Activated T-helper 2 cell treated with anti-CD3 and anti-CD28 coated beads, Interferon-gamma antibody, Interleukin-2, Interleukin-4, amounts not matched to agents 10 μg/mL and 5 μg/mL and 100 μg/mL, durations not matched to agents 14 hours and 24 hours and 36 hours (primary cell): ENCODE measurements at places on chromosomes 13 and 19. TPM values are rescaled to one million over a fixed set of nuclear protein-coding genes. Genes with fewer than 3 reads are reported as not detected.

DNA sequence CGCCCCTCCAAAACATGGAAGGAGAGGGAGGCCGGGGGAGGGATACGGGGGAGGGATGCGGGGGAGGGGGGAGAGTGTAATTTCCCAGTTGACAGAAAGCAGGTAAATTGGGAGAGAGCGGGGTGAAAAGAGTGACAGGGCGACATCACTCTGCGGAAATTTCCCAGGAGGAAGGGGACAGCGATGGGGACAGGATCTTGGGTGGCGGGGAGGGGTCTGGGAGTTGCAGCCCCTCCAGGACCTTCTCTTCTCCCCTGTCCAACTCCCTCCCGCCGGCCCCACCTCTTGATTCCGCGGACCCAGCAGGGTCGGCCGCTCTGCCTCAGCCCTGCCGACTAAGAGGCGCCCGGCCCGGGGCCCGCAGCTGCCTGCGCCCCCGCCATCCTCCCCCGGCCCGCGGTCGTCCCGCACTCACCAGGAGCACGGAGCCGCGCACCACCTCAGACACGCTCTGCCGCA, 108.0 kb upstream of the DOCK9 start:
- no peak for DNase-seq

- DNase-seq: no peak
Measured at GRCh38 chr19:16446724-16447368, 24.9 kb downstream of the EPS15L1 start.

DNA sequence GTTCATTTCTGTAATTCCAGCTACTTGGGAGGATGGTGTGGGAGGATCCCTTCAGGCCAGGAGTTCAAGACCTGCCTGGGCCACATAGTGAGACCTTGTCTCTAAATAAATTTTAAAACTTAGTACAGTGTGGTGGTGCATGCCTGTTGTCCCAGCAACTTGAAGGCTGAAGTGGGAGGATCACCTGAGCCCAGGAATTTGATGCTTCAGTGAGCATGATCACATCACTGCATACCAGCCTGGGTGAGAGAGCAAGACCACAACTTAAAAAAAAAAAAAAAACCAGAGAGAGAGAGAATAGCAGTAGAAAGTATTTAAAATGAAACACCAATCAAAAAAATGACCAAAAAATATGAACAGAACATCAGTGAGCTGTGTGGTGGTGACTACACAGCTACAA, 7.1 kb upstream of the ZNF823 start:
- no peak for DNase-seq

GRCh38 chr13:95540888-95541287, 11.6 kb upstream of the CLDN10 start:
- DNase-seq: no peak

GRCh38 chr19:39112338-39112890, 13.2 kb upstream of the PAK4 start:
- no peak for DNase-seq

DNA sequence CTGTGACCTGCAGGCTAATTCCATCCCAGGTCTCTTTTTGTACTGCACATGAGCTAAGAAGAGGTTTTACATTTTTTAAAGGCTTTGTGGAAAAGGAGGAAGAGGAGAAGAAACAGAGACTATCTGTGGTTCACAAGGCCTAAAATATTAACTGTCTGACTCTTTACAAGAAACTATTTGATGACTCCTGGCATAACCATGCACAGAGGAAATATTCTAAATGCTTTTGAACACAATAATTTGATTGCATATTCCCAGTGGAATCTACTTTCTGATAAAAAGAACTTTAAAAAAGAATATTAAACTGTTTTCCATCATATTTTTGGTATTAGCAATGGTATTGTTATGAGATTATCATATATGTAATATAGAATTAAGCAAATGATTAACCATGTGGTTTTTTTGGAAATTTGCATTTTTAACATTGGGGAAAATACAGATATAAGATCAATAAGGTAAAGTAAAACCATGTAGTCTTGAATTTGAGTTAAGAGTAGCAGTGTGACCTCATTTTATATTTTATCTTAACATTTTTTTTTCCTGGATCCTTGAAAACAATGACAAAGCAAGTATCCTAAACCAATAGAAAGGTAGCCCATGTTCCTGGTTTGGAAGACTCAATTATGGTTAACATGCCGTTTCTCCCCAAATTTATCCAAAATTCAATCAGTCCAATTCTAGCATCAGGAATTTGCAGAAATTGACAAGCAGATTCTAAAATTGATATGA, 251.0 kb downstream of the UQCRFS1 start:
- DNase-seq: no peak

- no peak for DNase-seq
Measured at GRCh38 chr19:8643860-8644653, 13.6 kb downstream of the NFILZ start.

DNA sequence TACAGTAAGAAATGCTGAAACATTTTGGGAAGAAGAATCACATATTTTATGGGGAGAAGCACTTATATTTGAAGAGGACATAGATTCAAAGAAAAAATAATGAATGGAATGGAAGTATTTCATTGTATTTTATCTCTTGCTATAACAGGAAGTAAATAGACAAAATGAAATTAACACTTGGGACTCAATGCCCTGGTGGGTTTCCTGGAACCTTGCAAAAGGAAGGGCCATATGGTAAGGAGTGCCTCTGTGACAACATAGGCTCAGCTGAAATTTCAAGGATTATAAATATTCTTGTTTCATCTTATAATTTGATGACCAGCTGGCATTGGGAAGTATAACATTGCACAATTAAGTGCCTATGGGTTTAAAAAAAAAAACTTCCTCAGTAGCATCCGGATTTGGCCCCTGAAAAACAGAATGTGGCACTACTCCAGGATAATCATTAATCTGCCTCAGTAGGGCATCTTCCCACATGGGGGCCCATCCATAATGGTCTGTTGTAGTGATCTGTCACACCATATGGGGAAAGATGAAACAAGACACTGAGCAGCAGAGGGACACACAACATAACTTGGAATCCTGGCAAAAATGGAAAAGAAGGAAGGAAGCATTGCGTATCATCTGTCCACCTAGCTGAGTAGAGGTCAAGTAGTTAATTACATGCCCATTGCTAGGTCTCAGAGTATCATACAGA, 321.6 kb downstream of the NDFIP2 start:
- no peak for DNase-seq

DNA sequence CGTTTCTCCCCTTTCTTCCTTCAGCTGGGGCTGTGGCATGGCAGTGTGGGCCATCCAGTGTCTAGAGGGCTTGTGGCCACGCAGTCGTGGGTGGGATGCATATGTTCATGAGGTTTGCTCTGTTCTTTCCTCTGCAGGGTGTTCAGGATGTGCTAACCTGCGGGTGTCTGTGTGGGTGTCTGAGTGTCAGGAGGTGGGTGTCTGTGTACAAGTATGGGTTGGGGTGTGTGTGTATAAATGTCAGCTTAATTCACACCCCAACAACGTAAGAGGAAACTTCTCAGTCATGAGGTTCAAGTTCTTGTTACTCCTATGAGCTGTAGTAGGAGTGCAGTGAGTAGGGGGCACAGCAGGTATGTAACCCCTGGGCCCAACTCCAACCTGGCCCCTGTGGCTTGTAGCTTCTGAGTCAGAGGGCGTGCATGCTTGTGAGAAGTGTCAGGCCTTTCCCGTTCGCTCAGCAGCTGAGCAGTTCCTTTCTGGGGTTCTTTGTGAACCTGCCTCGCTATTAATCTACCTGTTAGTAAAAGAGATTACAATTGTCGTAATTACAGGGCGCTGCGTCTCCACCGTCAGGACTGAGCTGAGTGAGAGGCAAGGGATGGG, 49.1 kb downstream of the NFIX start:
- DNase-seq: no peak

GRCh38 chr19:6773323-6773931, 919 bp downstream of the VAV1 start:
- peak; percentile 37 for DNase-seq

GRCh38 chr19:55603581-55604292, 1.7 kb upstream of the ZNF865 start:
- DNase-seq: no peak

DNA sequence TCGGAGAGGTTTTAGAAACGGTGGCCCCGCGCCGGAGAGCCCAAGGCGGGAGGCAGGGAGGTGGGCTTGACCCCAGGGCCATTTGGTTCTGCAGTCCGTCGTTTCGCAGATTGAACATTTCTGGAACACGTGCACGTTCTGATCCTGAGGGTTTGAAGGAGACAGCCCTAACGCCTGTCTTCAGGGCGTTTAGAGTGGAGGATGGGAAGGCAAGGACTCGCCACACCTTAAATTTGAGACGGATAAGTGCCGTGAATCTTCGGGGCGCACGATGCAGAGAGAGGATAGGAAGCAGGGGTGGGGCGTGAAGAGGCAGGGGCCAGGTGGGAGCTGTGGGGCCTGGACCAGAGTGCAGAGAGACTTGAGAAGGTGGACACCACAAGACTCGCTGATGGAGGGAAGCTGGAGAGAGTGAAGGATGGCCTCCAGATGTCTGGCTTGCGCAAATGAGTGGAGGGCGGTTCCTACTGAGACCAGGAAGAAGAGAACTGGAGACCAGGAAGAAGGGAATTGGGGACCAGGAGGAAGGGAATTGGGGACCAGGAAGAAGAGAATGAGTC, 804 bp upstream of the MIER2 start:
- no peak for DNase-seq

DNA sequence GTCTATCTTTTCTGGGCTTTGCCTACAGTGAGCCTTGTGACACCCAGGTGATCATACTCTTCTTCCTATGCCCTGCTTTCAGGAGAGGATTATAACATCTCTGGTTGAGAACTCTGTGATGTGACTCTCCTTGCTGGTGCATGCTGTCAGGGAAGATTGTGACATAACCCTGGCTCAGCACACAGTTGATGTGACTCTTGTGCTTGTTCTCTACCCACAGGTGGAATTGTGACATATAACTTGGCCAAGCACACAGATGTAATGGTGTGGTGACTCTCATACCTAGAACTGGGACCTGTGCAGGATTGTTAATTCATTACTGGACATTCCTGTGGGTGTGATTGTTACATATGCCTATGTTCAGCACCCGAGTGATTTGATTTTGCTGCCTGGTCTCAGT, 21.7 kb upstream of the ZNF254 start:
- DNase-seq: no peak

DNA sequence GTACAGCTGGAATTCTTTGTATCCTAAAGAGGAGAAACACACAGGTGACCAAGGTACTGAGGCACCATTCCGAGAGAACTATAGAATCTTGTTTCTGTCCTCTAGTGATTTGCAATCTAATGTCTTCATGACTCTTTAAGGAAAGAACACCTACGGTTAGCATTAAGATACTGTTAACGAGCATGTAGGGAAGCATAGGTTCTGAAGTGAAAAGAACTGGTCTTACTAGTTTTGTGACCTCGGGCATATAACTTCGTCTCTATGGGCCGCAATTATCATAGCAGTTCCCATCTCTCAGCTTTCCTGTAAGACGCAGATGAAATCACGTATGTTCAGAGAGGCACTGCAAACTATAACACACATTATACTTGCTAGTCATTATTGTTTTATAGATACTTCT, 193.0 kb upstream of the NBEA start:
- DNase-seq: no peak

DNA sequence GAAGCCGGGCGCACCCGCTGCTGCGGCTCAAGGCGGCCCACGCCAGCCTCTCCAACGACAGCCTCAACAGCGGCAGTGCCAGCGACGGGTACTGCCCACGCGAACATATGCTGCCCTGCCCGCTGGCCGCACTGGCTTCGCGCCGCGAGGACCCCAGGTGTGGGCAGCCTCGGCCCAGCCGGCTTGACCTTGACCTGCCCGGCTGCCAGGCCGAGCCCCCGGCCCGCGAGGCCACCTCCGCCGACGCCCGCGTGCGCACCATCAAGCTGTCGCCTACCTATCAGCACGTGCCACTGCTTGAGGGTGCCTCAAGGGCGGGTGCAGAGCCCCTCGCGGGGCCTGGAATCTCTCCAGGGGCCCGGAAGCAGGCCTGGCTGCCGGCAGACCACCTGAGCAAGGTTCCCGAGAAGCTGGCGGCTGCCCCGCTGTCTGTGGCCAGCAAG, 13.0 kb downstream of the C19orf25 start:
- no peak for DNase-seq

DNA sequence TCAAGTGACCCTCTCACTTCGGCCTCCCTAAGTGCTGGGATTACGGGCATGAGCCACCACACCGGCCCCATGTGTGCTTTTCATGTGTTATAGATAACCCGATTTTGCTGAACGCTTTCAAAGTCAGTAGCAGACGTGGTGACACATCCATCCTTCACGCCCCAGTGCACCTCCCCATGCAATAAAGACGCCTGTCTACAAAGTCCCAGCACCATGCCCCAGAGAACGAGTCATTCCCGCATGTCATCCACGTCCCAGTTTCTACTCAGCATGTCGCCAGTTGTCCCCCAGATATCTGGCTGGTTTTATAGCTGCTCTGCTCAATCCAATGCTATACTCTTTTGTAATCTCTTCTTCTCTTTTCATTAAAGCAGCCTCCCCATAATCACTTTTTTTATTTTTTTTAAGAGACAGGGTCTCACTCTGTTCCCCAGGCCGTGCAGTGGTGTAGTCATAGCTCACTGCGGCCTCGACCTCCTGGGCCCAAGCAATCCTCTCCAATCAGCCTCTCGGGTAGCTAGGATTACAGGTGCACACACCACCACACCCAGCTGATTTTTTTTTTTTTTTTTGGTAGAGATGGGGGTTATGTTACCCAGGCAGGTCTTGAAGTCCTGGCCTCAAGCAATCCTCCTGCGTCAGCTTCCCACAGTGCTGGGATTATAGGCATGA, 42.5 kb downstream of the DNM2 start:
- no peak for DNase-seq

- no peak for DNase-seq
Measured at GRCh38 chr19:16084067-16084685, 7.9 kb downstream of the TPM4 start.

- DNase-seq: no peak
Measured at GRCh38 chr19:29515706-29516357, 10.0 kb upstream of the VSTM2B start.

GRCh38 chr13:31160857-31161556, 697 bp downstream of the HSPH1 start:
- DNase-seq: peak; percentile 58

- DNase-seq: no peak
Measured at GRCh38 chr13:44415815-44416214, 42.2 kb downstream of the SERP2 start.

GRCh38 chr13:97768134-97768533, 185.3 kb upstream of the IPO5 start:
- no peak for DNase-seq

The EHD2 gene
- total RNA-seq: 1.4 TPM in 2 replicates

The FFAR1 gene
- total RNA-seq: 0.09 and 0.21 TPM in 2 replicates

The ZNF492 gene
- 0.07 and 0.18 TPM in 2 replicates for total RNA-seq

The ZNF526 gene
- 17.3 and 18.4 TPM in 2 replicates for total RNA-seq

The KIR3DL2 gene
- total RNA-seq: 0.64 and 0.69 TPM in 2 replicates

The ZSWIM9 gene
- 9.2 and 9.7 TPM in 2 replicates for total RNA-seq

The HIPK4 gene
- total RNA-seq: 0.07 TPM in 1 of 2 replicates, not detected in the other

The FLT1 gene
- 29.9 and 32.4 TPM in 2 replicates for total RNA-seq
